ENCODE measurements at places on chromosomes 6 and 20.

DNA sequence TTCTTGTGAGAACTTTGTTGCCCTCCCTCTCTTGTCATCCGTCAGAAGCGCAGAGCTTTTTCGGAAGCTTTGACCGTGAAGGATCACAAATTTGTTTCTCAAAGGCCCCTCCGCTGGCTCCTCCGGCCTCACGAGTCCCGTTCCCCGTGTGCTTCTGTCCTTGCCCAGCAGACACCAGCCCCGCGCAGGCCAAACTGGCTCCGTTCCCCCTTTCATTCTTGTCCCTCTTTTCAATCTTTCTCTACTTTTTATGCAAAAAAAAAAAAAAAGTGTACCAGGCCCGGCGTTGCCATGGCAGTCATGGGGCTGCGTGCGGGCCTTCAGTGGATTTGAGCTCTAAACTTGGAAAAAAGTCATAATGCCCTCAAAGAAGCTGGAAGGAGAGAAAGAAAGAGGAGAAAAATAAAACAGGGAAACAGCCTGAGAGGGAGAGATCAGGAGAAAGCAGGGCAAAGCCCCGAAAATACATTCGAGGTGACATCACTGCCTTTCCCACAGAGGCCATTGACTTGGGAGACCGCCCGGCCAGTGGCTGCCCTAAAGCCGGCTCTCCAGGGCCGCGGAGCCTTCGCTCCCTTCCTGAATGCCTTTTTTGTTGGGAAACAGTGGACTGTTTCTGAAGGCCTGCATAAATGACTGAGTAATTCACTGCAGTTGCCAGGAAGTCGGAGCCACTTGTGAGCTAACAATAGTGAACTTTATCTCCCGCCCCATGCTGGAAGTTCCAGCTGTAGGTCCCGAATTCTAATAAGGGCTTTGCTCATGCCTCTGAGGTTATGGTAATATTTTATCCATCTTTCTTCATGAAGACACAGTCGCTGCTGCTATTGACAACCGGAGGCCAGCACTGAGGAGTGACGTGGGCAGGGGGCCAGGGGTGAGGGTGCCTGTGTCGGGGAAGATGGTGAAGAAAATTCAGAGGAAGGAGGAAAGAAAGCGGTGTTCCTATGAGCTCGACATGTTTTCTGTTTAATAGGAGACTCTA is 670.9 kb downstream of the QKI start:
- no peak for DNase-seq

DNA sequence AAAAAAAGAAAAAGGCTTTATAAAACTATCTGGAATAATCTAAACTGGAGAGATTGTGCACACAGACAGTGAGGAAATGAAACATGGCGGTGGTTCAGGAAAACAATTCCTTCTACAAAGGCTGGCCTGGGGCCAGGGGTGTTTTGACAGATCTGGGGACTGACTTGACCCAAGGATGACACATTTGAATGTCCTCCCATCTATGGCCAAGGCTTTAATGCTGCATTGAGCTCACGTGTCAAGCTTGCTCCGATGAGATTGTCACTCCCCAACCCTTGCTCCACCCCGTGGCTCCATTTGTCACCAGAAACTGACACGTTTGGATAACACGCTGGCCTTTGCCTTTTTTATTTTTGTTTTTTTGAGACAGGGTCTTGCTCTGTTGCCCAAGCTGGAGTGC is 156.1 kb downstream of the ZFP64 start:
- DNase-seq, result no peak

GRCh38 chr20:59835448-59836395 is 97.7 kb downstream of the SYCP2 start:
- DNase-seq, result peak; percentile 83

DNA sequence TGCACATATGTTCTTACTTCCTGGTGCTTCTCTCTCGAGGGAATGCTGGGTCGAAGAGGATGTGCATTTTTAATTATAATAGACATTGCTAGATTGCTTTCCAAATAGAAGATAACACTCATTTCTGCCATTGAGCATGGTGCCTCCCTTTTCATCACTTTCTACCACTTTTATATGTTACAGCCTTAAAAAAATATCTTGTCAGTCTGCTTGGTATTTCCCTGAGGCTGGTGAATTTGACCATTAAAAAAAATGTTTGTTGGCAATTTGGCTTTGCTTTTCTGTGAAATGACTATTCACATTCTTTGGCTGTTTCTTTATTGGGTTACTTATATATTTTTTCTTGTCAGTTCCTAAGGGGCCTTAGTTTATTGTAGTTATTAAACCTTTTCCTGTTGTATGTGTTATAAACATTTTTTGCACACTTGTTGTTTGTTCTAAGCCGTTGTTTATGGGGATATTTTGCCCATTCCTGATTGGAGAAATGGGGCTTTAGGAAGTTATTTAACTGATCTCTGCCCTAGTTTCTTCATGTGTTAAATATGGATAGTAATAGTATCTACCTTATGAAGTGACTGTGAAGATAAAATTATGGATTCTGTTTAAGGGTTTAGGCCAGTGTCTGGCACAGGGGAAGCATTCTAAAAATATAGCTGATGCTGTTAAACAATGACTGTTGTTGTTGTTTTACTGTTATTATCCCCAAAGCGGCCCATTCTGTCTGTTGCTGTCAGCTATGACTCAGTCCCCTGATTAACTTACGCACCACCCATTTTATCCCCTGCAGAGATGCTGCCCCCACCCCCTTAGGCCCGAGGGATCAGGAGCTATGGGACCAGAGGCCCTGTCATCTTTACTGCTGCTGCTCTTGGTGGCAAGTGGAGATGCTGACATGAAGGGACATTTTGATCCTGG is 3.8 kb downstream of the DDR1 start:
- DNase-seq, result no peak

- no peak for DNase-seq
Measured at GRCh38 chr20:51043811-51044210, 20.9 kb upstream of the KCNG1 start.

GRCh38 chr20:59578436-59579403 is 25.6 kb upstream of the PHACTR3 start:
- no peak for DNase-seq

DNA sequence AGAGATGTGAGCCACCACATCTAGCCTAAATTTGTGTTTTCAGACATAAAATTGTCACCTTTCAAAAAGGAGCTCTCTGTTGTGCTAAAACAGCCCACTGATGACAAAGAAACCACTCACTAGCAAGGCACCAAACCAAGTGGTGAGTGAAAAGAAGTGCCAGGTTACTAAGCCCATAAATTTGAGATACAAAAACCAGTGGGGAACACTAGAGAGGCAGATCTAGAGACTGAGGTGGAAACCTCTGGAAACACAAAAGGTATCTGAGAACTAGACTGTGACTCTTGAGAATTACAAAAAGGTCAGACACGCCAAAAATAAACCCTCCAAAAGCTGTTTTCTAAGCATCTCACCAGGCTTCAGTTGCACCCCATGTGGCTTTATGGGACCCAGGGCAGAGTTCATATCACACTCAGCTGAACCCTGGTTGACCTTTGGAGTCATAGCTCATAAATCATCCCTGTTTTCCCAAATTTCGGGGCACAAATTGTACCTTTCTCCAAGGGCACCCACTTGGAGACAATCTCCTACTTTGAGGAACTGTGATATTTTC is 24.2 kb downstream of the SAMD3 start:
- DNase-seq, result no peak

- no peak for DNase-seq
Measured at GRCh38 chr6:121175827-121176226, 158.5 kb downstream of the TBC1D32 start.

- DNase-seq, result no peak
Measured at GRCh38 chr20:22861231-22861980, 173.7 kb upstream of the SSTR4 start.

DNA sequence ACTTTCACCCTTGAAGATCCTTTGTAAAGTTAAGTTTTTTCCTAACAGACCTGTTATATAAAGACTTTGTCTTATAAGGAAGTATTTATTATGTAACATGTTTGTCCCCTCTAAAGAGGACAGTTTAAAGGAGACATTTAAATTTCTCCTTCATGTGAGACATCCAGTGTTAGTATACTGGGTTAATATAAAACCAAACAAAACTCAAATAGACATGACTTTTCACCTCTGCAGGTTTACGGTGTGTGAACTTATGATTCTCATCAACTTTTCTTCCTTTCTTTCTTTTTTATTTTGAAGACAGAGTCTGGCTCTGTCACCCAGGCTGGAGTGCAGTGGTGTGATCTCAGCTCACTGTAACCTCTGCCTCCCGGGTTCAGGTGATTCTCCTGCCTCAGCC is 17.4 kb upstream of the MPC1 start:
- DNase-seq, result no peak

GRCh38 chr20:31633339-31633914 is 4.3 kb upstream of the COX4I2 start:
- DNase-seq, result no peak

GRCh38 chr20:40606660-40607059 is 82.4 kb downstream of the MAFB start:
- no peak for DNase-seq

DNA sequence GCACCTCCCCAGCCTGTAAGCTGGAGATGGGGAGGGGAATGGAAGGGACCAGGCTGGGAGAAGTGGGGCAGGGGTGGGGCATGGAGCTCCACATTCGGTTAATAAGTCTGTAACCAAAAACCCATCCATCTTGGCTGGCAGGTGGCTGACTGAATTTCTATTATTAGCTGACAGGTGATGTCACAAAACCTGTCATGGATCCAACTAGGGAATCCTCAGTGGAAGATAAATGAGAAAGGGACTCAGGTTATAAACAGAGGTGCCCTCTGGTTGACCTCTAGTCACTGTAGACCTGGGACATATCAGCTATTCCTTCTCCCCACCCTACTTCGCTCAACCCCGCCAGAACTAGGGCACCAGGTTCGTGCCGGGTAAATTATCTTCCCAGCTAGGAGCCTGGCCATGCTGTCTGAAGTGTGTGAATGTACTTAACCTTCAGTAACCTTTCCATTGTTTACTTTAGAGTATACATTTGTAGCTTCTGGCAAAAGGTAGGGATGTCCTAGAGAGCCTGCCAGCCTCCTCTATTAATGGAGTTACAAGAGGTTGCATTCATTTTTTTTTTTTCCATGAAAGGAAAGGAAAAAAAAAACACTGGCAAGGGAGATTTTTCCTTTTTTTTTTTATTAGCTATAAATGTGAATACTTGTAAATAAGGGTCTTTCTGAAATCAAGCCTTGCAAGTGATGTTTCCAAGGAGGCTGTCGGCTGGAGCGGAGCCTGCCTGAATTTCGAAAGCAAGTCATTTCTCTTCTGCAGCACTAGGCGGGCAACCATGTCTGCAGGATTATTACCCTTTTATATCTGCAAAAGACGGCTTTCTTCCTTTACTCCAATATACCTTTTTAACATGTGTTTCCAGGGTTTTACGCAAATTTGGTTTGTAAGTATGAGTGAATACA is 135.9 kb downstream of the TMEM242 start:
- DNase-seq, result peak; percentile 99

- no peak for DNase-seq
Measured at GRCh38 chr6:39452306-39453145, 130.0 kb upstream of the KCNK16 start.

DNA sequence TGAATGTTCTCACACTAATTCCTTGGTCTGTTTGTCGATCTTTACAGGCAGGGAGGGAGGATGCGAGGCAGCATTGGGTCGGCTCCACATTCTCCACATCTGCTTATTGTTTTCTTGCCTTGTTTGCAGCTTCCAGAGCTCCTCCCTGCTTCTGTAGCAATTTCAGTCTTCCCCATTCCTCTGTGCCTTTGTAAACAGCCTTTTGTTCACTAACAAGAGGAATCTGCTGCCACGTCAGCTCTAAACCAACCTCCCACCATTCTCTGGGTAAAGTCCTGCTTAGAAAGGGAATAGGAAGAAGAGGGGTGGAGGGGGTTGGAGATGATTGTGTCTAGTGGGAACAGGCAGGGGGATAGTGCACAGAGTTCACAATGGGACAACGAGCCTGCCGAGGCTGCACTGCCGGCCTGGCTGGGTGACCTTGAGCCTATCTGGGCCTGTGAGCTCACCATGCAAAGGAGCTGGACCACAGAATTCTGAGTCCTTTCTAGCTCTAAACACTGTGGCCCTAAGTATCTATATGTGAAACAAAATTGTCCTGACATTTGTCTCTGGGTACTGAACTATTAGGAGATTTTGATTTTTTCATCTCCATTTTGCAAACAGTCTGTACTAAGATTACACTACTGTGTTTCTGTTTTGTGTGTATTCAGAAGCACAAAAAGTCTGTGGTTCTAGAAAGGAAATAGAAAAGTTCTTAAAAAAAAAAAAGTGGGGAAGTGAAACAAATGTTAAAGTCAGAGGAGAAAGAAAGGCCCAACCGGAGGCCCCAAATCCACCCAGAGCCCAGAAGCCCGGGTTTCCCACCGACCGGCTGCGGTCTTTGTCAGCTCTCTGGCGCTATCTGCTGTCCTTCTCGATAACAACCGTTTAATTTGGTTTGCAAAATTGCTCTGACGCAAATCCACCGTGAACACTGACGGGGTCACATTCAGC is 1.4 kb upstream of the PRND start:
- peak; percentile 86 for DNase-seq

GRCh38 chr6:123604067-123604466 is 32.7 kb downstream of the TRDN start:
- peak; percentile 32 for DNase-seq

DNA sequence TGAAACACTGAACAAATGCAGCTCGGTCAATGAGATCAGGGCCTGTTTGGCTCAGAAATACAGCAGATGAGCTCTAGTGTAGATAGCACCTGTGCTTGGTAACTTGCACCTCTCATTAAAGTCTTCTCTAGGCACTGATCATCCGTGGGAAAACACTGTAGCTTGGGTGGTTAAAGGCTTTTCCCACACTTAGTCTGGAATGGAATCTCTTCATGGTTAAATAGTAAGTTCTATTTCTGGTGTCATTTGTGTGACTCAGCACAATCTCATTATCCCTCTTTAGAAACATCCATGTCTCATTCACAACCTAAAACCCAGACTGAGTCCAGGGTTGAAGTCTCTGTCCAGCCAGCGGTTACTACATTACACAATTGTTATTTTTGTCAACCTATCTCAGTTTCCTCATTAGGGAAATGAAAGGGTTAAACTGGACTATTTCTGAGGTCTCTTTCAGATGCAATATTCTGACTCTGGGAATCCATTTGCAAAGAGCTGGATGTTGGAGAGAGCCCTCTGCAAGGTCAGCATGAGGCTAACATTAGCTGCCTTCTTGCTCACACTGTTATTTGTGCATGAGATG is 125.0 kb downstream of the ZDHHC14 start:
- DNase-seq, result no peak

DNA sequence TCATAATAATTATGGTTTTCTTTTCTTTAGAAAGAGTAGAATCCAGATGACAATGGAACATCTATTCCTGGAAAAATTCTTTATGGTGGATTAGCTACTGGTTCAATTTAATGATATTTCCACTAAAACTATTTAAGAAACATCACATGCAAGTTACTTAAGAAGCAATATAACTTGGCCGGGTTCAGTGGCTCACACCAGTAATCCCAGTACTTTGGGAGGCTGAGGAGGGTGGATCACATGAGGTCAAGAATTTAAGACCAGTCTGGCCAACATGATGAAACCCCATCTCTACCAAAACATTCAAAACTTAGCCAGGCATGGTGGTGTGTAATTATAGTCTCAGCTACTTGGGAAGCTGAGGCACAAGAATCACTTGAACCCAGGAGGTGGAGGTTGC is 65.9 kb upstream of the SMLR1 start:
- no peak for DNase-seq

GRCh38 chr6:9482030-9482738 is 932.7 kb downstream of the TFAP2A start:
- DNase-seq, result no peak
